ENCODE measurements at places on chromosomes 1 and 21. TPM values are rescaled to one million over a fixed set of nuclear protein-coding genes. Genes with fewer than 3 reads are reported as not detected.
A peak's percentile ranks its signal among the peaks of the same experiment; 100 is the strongest.

DNA sequence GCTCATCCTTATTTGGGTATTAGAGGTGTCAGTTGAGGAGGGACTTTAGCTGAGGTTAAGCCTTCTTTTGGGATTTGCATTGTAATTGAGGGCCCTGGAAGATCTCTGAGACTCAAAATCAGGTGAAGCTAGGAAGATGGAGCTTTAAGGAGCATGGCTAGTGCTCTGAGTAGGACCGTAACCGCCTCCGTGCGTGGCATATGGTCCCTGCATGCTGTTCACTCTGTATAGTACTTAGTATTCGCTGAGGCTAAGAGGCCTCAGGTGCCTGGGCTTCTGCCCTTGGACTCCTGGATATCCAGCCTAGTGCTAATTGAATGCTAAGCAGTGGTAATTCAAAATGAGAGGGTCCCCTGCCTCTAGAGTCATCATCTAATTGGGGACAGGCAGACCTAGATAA is 22.5 kb downstream of the NSUN4 start:
- DNase-seq = no peak

The AIRE gene
- total RNA-seq = not detected

The OR2T11 gene
- total RNA-seq = not detected

GRCh38 chr1:215878128-215878527 is 311.0 kb downstream of the KCTD3 start:
- no peak for DNase-seq

GRCh38 chr1:245599371-245600174 is 444.8 kb downstream of the KIF26B start:
- no peak for DNase-seq

GRCh38 chr1:154546264-154547063 is 12.0 kb downstream of the UBE2Q1 start:
- peak; percentile 66 for DNase-seq

The TNFRSF18 gene
- 0.92 TPM for total RNA-seq

The SELE gene
- total RNA-seq = not detected

The RIPK4 gene
- total RNA-seq = 4.5 TPM
